HAP-1 (cell line): ENCODE measurements at places on chromosomes 3 and 15.

DNA sequence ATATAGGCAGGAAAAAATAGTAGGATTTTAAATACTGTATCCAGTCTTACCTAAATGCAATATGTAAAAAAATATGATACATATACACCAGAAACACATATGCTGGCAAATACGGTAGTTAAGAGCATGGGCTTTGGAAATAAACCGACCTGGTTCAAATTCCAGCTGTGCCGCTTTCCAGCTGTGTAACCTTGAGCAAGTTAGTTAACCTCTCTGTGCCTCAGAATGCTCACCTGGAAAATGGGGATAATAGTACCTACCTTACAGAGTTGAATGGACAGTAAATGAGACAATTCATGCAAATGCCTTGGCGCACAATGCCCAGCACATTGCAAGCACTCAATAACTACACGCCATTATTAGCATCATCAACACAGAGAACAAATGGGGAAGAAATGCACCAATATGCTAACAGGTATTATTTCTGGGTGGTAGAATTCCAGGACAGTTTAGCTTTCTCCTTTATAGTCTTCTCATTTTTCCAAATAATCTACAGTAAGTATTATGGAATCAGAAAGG is 50.6 kb downstream of the SUMF1 start:
- DNase-seq, result no peak

- no peak for DNase-seq
Observed at GRCh38 chr3:43399034-43399433, 112.7 kb downstream of the SNRK start.

DNA sequence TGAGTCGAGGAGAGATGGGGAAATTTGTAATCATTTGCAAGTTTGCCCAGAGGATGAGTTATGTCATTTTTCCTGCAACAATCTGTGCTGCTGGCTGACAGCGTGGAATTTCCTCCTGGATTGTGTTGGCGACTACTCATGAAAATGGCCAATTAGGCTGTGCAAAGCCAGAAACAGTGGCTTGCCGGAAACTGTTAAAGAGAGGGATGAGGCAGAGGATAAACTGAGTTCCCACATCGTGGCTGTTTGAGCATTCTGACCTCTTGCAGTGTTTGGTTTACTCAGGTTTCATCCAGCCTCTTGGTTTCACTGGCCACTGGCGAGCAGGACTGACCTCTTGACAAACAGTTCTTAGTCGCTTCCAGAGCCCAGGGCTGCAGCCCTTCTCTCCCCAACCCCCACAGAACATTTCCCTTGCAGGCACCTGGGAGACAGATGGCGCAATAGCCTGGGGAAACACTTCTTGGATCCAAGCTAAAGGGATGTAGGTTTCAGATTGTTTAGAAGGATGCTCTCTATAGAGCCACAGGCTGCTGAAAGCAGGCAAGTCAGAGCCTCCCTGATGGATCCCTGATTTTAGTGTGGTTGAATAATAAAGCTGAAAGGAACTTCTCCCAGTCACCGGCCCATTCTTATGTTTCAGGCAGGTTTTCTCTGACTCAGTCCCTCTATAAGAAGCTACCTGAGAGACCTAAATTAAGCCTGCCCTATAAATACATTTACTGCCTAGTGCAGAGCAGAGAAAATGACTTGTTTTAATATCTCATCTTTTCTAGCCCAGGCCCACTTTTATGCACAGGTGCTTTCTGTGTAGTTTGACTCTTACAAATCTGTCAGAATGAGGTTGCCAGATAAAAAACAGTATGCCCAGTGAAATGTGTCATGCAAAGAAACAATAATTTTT is 92.8 kb upstream of the UBE2E1 start:
- no peak for DNase-seq

- no peak for DNase-seq
Observed at GRCh38 chr3:97425002-97425401, 339.6 kb upstream of the ARL6 start.

DNA sequence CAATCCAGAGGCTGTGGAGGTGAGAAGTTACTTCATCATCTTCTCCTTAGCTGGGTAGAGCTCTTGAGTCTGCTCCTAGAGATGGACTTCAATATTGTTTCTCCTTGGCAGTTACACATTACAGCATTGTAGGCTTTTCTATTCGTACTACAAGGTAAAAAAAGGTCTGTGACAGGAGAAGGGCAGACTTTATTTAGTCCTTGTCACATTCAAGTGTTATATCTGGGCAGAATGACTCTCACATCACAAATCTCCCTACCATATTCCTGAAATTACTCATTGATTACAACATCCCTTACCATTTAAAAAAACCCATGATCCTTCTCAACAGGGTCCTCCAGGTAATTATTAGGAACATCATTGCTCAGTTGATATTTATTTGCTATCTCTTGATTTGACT is 75.0 kb downstream of the AGBL1 start:
- DNase-seq, result no peak

DNA sequence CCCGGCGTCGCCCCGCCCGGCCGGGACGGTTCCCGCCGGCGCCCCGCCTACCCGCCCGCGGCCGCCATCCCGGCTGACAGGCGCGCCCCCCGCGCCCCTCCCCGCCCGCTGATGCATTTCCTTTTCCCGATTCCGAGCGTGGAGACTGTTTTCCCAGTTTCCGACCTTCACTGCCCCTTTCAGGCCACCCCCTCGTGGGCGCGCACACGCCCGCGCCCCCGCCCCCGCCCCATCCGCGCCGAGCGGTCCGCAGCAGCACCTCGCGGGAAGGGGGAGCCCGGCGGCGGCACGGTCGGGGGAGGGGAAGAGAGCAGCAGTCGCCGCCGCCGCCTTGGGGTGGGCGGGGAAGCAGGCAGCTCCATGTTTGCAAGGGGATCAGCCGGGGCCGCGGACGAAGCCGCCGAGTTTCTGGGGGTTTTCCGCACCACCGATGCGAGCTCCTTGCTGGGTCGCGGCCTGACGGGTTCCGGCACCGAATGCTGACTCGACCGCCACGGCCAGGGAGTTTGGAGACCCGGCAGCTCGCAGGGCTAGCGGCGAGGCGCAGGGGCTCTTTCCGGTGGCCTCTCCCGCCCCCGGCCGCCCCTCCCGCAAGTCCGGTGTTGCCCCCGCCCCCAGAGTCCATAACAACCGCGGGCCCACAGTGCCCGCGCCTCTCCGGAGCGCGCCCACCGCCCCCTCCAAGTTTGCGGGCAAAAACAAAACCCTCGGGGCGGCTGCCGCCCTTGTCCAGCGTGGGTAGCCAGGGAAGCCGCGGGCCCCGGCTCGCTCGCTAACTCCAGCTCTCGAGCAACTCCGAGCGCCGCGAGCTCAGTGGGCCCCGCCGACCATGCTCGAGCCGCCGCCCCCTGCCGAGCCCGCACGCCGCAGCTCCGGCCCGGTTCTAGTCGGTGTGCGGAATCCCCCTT is 3.2 kb upstream of the SIN3A start:
- DNase-seq, result peak; percentile 92
